ENCODE measurements at places on chromosomes 16 and 17.

GRCh38 chr16:72066747-72067146, 3.7 kb downstream of the HPR start:
- DNase-seq: no peak

GRCh38 chr16:799948-800833, at the start of gene GNG13:
GNG13 (minus strand) TSS chr16:800734; CDS start chr16:799077, 1,657 bp downstream.
- DNase-seq: no peak

DNA sequence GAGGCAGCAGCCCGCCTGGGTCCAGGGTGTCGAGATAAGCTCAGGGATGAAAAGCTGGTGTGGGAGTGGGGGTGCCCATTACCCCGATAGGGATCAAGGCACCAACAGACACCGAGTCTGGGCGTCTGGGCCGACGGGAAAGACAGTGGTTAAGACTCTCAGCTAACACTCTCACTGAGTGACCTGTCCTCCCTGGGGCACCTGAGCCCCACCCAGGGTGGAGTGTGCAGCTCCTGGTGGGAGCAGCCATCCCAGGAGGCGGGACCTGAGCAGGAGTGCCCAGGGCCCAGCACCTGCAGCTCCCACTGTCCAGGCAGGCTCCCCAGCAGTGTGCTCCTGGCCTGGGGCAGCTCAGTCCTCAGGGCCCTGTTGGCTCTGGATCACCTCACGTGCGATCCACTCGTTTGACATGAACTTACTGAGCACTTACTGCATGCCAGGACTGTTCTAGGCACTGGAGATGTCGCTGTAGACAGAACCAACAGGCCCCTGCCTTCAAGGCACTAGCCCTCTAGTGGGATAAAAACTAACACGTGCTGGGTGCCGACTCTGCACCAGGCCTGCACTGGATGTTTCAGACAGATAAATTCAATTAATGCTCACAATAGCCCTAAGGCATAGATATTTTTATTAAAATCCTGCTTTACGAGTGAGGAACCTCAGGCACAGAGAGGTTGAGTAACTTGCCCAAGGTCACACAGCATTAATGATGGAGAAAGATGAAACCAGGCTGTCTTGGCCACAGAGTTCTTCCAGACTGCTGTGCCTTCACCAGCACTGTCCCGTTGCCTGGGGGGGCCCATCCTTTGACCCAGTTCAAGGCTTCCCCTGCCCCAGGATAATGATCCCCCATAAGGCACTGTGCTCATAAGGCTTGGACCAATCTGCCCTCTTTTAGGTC, 1.9 kb downstream of the EVPLL start:
- no peak for DNase-seq

GRCh38 chr17:2904135-2904534, 107.9 kb downstream of the RAP1GAP2 start:
- no peak for DNase-seq

GRCh38 chr16:67388191-67388590, 5.1 kb downstream of the TPPP3 start:
- no peak for DNase-seq

DNA sequence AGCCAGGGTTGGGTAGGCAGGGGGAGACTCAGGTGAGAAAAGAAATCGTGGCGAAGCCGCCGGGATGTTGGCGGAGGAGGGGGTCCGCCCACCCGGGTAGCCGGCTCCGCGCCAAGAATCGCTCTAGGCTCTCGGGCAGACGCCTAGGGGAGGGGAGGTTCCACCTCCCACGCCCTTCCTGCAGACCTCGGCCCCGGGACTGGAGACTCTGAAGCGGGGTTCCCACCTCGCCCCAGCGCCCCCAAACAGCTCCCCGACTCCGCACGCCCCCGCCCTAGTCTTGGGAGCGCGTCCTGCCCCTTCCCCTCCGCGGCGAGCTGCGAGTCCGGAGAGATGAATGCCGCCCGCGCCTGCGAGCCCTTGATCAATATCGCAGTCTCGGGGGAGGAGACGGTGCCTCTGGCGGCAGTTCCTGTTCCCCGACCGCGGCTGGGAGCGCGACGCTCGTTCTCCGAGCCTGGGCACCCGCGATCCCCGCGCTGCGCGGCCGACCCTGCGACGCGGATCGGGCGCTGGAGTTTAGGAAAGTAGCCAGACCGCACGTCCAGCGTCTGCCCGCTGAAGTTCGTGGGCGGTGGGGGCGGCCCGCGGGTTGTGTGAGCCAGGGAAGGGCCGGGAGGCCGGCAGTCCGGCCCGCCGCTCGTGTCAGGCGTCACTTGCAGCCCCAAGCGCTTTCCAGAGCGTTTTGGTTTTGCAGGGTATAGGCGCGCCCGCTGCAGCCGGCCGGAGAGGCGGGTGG, 790 bp downstream of the CRHR1 start:
- DNase-seq: no peak

- DNase-seq: no peak
Measured at GRCh38 chr16:57036945-57037344, 47.6 kb downstream of the NLRC5 start.

- DNase-seq: no peak
Measured at GRCh38 chr17:80621335-80621996, 76.8 kb downstream of the RPTOR start.

- DNase-seq: no peak
Measured at GRCh38 chr16:89248196-89248982, 30.9 kb downstream of the ZNF778 start.

DNA sequence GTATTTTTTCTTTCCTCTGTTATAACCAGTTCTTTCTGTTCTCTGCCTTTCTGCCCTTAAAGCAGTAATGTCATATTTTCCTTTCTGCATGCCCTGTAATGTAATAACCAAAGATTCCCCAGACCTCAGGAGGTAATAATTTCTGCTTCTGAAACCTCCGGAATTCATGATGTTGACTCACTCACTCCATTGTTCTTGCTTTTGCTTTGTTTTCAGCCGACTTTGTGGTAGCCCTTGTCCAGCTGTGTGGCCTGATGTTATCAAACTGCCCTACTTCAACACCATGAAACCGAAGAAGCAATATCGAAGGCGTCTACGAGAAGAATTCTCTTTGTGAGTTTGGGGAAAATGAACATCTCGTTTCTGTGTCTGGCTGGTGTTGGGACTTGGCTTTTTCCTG, 55.9 kb downstream of the CDK12 start:
- no peak for DNase-seq

DNA sequence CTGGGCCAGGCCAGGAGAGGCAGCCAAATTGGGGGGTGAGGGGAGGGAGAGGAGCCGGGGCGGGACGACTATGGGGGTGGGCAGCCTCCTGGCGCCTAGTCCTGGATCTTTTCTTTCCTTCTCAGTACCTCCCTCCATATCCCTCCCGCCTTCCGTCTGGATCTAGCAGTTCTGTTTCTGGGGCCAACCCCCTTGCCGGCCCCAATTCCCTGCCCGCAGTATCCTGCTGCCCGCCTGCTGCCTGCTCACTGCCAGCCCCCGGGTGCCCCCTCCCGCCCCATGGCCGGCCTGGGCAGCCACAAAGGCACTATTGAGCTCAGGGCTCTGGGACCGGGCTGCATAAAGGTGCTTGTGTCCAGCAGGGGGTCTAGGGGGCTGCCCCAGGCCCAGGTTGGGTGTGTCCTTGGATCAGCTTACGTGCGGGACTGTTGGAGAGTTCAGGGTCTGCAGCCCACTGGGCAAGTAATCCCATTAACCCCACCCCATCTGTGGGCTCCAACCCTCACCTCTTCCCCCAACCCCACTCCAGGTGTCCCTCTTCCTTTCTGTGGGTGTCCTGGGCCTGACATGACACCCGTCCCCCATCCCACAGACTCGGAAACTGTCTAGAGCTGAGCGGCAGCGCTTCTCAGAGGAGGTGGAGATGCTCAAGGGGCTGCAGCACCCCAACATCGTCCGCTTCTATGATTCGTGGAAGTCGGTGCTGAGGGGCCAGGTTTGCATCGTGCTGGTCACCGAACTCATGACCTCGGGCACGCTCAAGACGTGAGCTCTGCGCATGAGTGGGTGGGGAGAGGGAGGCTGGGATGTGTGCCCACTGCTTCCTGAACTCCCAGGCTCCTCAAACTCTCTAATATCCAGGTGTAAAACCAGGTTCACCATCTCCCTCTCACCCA, 2.0 kb downstream of the WNK4 start:
- no peak for DNase-seq

All from stimulated activated CD4-positive, alpha-beta T cell treated with anti-CD3 and anti-CD28 coated beads, TNF-alpha, amount 100 ng/mL, for 1 hour (primary cell).